ENCODE measurements at places on chromosomes 3 and 15. TPM values are rescaled to one million over a fixed set of nuclear protein-coding genes. Genes with fewer than 3 reads are reported as not detected.
A peak's percentile ranks its signal among the peaks of the same experiment; 100 is the strongest.

DNA sequence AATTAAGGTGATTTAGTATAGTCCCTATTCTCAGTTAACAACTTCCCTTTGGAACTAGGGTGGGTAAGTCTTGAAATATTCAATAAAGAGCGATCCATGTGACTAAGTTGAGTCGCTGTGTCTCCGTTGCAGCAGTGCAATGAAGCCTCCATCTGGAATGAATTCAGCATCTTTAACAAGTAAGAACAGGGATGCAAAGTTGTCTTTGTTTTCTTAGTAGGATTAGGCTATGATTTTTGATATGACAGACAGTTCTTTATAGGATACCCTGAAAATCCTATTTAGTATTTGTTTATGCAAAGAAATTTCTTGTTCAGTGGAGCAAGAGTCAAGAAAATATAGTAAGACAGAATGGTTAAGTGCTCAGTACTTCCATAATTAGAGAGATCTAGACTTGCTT is 52.7 kb downstream of the RBMS3 start:
- H3K36me3 ChIP-seq: no peaks in the 10 kb centered on the region
- no peaks in the 10 kb centered on the region for H3K27me3 ChIP-seq
- H3K4me1 ChIP-seq: no peaks in the 10 kb centered on the region
- H3K4me3 ChIP-seq: no peak overlapping the region
- no peak for DNase-seq

GRCh38 chr15:78358102-78358870 is 18.1 kb downstream of the CRABP1 start:
- H3K27me3 ChIP-seq: no peaks in the 10 kb centered on the region
- H3K4me1 ChIP-seq: no peaks in the 10 kb centered on the region
- no peaks in the 10 kb centered on the region for H3K36me3 ChIP-seq

Gene CLDN16
- not detected for total RNA-seq

Gene RASGRP1
- 69.7 TPM for total RNA-seq

DNA sequence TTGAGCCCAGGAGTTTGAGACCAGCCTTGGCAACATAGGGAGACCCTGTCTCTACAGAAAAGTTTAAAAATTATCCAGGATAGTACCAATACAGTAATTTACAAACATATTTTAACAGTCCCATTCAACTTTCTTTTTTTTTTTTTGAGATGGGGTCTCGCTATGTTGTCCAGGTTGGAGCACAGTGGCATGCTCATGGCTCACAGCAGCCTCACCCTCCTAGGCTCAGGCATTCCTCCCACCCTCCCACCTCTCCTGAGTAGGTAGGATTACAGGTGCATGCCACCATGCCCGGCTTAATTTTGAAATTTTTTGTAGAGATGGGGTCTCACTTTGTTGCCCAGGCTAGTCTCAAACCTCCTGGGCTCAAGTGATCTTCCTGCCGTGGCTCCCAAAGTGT is 12.5 kb upstream of the MAP6D1 start:
- DNase-seq: no peak
- peaks cover 67% of the 10 kb centered on the region for H3K36me3 ChIP-seq
- no peak overlapping the region for H3K27ac ChIP-seq
- H3K27me3 ChIP-seq: no peaks in the 10 kb centered on the region
- H3K4me3 ChIP-seq: no peak overlapping the region
- no peaks in the 10 kb centered on the region for H3K4me1 ChIP-seq

- H3K4me1 ChIP-seq: no peaks in the 10 kb centered on the region
- no peaks in the 10 kb centered on the region for H3K27me3 ChIP-seq
- no peaks in the 10 kb centered on the region for H3K36me3 ChIP-seq
- no peak overlapping the region for H3K4me3 ChIP-seq
- DNase-seq: no peak
- H3K27ac ChIP-seq: no peak overlapping the region
These were observed 423.6 kb upstream of the MDFIC2 start for GRCh38 chr3:70736009-70736408.

GRCh38 chr3:129824926-129825541 is 68.5 kb downstream of the TMCC1 start:
- H3K4me3 ChIP-seq: no peak overlapping the region
- H3K4me1 ChIP-seq: peaks cover 7% of the 10 kb centered on the region
- DNase-seq: peak; percentile 11
- H3K36me3 ChIP-seq: peaks cover under 1% of the 10 kb centered on the region

DNA sequence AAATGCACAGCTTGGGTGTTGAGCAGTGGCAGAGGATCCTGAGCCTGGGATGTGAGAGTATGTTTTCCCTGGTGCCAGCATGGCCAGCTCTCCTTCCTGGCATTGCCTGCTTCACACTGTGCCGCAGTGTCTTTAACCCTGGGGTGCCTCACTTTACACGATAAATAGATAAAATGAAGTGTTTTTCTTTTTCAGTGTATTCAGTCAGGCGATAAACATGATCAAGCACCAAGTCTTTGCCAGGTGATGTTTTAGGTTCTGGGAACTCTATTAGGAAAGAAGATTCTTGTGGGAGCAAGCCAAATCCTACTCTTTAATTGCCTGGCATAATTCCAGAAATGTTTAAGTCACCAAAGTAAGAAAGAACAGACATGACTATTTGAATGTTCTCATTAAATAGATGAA is 14.0 kb downstream of the ABHD6 start:
- peaks cover 2% of the 10 kb centered on the region for H3K36me3 ChIP-seq
- H3K27me3 ChIP-seq: no peaks in the 10 kb centered on the region
- DNase-seq: no peak
- H3K4me3 ChIP-seq: no peak overlapping the region

DNA sequence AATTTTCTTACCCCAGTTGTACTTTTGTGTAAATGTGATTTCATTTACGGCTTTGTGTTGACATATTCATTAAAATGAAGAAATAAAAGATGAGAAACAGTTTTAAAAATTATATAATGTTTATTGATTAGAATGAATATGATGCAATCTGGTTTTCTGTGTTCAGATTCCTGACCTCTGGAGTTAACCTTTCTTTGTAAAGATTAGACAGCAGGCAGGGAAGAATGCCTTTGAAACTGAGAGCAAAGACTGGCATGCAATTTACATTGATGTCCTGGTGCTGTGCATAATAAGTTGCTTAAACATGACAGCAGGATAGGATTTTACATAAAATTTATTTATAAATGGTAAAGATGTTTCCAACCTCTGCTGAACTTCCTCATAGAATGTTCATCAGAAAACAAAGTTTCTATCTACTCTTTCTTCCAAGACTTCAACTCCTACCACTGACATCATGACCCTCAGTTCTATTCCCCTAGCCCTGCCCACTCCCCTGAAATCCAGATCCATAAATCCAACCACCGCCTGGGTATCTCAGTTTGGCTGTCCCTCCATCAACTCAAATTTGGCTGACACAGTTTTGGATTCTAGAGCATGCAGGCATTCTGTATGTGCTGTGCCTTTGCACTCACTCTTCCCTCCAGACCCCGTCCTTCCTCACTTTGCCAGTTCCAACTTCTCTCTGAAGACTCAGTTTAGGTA is 1.7 kb downstream of the HGD start:
- H3K27ac ChIP-seq: no peak overlapping the region
- no peaks in the 10 kb centered on the region for H3K4me1 ChIP-seq
- DNase-seq: no peak
- H3K36me3 ChIP-seq: no peaks in the 10 kb centered on the region
- no peak overlapping the region for H3K4me3 ChIP-seq

Gene GOLGA6L9
- 2.7 TPM for total RNA-seq

GRCh38 chr3:7203969-7204847 is 343.3 kb downstream of the GRM7 start:
- H3K4me1 ChIP-seq: no peaks in the 10 kb centered on the region
- no peak for DNase-seq
- no peak overlapping the region for H3K4me3 ChIP-seq
- H3K27me3 ChIP-seq: no peaks in the 10 kb centered on the region
- H3K36me3 ChIP-seq: no peaks in the 10 kb centered on the region

DNA sequence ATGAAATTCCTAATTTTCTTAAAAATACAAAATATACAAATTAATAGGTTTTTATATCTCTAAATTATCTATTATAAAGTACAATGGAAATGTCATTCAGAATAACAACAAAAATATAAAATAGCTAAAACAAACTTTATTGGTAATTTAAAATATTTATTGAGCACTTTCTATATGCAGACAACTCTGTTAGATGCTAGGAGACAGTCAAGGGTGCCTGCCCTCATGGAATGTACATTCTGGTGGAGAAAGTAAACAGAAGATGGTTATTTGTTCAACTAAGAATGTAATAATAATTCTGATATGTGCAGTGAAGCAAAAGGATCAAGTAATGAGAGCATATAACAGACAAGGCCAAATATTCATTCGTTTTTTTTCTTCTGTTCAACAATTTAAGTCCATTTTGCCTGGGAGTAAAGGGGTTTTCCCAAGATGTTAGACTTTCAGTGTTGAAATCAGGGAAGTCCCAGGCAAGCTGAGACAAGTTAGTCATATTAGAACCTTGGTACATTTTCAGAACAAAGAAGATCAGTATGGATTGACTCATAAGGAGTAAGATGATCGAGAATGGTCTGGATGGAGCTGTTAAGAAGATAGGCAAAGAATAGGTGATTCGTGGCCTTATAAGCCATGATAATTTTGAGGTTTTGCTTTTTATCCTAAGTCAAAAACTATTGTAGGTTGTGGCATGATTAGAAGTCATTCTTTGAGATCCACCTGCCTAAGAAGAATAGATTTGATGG is 150.2 kb upstream of the MLF1 start:
- H3K36me3 ChIP-seq: no peaks in the 10 kb centered on the region
- H3K27ac ChIP-seq: no peak overlapping the region
- DNase-seq: no peak
- H3K4me3 ChIP-seq: no peak overlapping the region

DNA sequence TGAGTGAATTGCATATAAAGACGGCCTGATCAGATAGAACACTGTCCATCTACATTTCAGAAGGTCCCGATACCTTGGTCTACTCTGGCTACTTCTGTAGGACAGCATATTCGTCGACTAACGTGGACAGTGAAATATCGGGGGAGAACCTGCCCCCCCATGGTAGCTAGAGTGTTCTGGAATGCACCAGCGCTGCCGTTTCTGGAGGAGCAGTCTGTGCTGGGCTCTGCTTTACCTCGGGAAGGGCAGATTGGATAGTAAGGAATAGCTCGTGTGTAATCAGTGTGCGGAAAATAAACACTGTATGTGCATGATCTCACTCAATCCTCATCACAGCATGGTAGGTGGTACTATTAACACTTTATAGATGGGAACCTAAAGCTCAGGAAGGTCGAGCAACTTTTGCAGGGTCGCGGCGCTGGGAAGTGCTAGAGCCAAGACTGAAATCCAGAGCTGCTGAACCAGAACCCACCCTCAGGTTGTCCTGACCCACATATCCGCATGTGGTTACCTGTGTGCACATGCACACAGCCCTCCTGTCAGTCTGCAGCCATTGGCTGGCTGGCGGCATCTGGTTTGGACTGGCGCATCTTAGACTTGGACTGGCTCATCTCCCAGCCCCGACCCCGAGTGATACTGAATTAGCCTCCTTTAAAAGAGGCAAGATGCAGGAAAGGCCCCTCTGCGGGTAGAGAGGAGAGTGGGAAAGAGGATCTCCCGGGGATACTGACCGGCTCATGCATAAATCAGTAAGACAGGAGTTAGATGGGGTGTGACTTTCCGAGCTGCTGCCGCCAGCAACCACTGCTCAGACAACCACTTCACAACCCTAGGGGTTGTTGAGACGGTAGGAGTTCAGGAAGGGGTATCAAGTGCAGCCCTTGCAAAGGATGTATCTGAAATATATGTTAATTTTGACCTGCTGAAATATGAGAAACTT is 155.0 kb upstream of the BHLHE40 start:
- H3K27ac ChIP-seq: no peak overlapping the region
- peaks cover 79% of the 10 kb centered on the region for H3K4me1 ChIP-seq
- H3K4me3 ChIP-seq: no peak overlapping the region
- no peak for DNase-seq

DNA sequence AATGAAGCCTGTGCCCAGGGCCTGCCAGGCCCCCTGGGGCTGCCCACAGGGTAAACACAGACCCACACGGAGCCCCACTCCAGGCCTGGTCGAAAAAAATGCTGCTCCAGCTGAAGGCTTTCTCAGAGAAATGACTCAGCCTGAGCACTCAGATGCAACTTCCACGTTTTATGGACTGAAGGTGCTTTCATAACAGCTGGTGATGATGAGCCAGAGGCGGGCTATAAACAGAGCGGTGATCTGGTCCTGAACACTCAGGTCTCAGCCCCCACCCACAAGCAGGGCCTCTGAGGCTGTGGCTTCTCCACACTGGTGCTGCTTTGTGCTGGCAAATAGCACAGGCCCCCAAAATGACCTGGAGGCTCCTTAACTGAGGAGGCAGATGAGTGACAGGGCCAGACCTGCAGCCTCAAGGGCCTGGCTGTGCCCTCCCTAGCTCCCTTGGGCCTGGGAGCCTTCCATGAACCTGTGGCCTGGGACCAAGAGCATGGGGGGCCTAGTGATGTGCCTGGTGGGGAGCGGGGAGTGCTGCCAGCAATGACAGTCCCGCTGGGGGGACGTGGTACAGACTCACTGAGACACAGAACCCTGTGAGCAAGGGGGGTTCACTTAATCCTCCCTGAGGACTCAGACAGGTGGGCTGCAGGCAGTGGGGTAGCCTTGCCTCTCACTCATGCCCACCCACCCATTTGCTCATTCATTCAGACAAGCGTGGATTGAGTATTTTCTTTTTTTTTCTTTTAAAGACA is 23.0 kb upstream of the FURIN start:
- no peaks in the 10 kb centered on the region for H3K27me3 ChIP-seq
- peaks cover 6% of the 10 kb centered on the region for H3K4me1 ChIP-seq
- no peak overlapping the region for H3K4me3 ChIP-seq

- H3K4me3 ChIP-seq: peak overlapping the region; percentile 82
- H3K36me3 ChIP-seq: peaks cover 65% of the 10 kb centered on the region
These were observed 1.3 kb downstream of the ACTR8 start for GRCh38 chr3:53880396-53881345.

DNA sequence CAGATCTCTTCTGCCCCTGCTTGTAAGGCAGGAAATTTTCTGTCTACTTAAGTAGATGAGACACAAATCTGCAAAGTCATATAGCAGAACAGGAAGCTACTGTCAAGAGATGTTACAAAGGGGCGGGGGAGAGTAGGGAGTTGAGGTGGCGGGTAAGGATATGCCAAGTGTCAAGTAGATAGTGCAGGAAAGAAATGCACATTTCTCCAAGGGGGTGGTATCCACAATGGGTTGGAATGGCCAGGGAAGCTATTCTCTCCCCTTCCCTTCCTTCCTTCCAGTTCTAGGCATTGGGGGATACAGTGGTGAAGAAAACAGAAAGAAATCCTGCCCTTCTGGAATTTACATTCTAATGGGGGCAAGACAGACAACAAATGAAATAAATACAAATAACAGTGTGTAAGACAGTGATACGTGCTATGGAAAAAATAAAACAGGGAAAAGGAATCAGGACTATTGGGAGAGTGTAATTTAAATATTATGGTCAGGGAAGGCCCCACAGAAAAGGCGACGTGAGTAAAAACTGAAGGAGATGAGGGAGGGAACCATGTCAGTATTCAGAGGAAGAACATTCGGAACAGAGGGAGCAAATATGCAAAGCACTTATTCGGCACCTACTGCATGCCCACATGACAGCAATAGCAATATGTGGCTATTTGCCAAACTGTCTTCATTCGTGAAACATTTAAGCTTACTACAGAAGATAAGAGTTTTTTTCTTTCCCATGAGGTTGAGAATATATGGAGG is 42.8 kb upstream of the RNU6-1 start:
- no peak for DNase-seq
- H3K27ac ChIP-seq: no peak overlapping the region
- no peaks in the 10 kb centered on the region for H3K36me3 ChIP-seq
- H3K27me3 ChIP-seq: no peaks in the 10 kb centered on the region

All from CD4-positive, alpha-beta T cell (primary cell).